Activated CD8-positive, alpha-beta memory T cell treated with anti-CD3 and anti-CD28 coated beads for 24 hours (primary cell): ENCODE measurements at places on chromosomes 3 and 15.

GRCh38 chr3:101898752-101899169 is 49.4 kb downstream of the NFKBIZ start:
- DNase-seq = no peak

DNA sequence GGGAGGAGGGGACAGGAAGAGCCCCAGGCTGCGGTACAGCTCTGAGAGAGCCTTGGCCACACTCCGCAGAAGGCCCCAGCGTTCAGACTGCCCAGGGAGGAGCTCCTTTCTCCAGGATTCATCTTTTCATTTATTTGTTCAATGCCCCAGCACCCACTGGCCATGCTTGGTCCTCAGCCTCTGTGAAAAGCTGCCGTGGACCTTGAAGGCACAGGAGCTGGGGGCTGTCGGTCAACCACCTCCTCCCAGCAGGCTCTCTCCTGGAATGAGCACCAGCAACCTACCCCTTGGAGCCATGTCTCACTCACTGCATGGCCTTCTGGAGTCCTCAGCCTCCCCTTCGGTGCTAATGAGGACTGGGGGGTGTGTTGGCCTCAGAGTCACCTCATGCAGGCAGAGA is 21.6 kb upstream of the PRR23E start:
- DNase-seq = no peak

GRCh38 chr3:36763850-36764703 is at the start of gene DCLK3:
Gene DCLK3 (minus strand): TSS chr3:36764553. CDS start chr3:36764263, 290 bp downstream.
- DNase-seq = no peak

- no peak for DNase-seq
Measured at GRCh38 chr3:72271923-72272322, 487.0 kb upstream of the PROK2 start.

DNA sequence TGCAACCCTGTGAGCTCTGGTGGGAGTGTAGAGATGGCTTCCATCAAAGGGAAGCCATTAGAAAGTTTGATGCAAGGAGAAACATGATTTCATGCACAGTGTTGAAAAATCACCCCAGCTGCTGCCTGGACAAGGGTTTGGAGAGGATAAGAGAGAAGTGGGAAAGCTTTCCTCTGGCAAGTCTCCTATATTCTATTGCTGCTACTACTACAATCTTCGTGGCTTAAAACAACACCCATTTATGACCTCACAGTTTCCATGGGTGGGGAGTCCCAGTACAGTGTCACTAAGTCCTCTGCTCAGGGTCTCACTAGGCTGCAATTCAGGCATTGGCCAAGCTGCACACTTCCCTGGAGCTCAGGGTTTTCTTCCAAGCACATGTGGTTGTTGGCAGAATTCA is 229.3 kb downstream of the TAFA4 start:
- DNase-seq = no peak

- DNase-seq = no peak
Measured at GRCh38 chr15:36951731-36952247, 148.6 kb downstream of the MEIS2 start.

GRCh38 chr3:126498929-126499328 is 18.6 kb downstream of the UROC1 start:
- DNase-seq = no peak

GRCh38 chr15:92930054-92930621 is 30.0 kb downstream of the CHD2 start:
- no peak for DNase-seq

- DNase-seq = no peak
Measured at GRCh38 chr3:186895406-186895805, 34.9 kb upstream of the ST6GAL1 start.

DNA sequence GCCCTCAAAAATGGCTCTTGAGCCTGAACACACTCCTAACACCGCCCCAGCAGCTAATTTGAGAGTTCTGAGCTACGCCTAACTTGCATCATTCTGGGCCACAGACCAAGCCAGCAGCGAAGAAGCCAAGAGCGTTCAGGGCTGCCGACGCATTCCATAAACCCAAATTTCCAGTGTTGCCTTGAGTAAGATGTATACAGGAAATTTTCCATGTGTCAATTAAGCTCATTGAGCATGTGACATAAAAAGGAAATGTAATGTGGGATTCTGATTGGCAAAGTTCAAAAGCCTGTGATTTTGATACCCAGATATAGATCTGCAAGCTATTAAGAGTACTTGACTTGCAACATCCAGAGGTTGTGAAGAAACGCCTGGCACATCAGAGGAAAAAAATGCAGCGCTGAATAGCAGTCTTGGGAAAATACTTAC is 148.6 kb upstream of the NR2F2 start:
- DNase-seq = no peak

- no peak for DNase-seq
Measured at GRCh38 chr15:29889542-29890329, 67.5 kb upstream of the TJP1 start.

DNA sequence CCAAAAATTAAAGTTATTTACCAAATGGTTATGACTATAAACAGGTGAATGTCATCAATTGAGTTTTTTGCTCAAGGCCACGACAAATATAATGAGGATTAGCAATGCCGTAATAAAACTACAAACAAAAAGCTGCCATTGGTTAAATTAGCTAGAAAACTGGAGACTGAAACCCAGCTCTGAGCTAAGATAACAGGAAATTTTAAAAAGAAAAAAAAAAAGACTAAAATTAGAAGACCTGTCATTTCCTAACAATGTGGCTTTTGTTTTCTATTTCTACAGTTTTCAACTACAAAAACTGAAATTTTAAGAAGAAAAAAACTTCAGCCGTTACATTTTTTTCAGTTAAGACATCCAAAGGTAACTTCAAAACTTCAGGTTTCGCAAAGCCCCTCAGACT is 9.7 kb downstream of the SLC12A6 start:
- no peak for DNase-seq

GRCh38 chr3:99666201-99666600 is 27.8 kb downstream of the COL8A1 start:
- DNase-seq = no peak

GRCh38 chr15:71275566-71276335 is 160.5 kb downstream of the THSD4 start:
- no peak for DNase-seq
